ENCODE measurements at places on chromosomes 4 and X. TPM values are rescaled to one million over a fixed set of nuclear protein-coding genes. Genes with fewer than 3 reads are reported as not detected.

The FTSJ1 gene
- total RNA-seq = 61.0 TPM

The TKTL2 gene
- total RNA-seq = not detected

The WDFY3 gene
- 0.60 TPM for total RNA-seq

The PAGE2 gene
- not detected for total RNA-seq

The CNOT6L gene
- total RNA-seq = 234 TPM

The RBBP7 gene
- 104 TPM for total RNA-seq

The TLL1 gene
- total RNA-seq = not detected

The PABPC4L gene
- total RNA-seq = not detected

The P2RY8 gene
- total RNA-seq = 139 TPM

- H3K4me3 ChIP-seq = peak within 1 kb of the TSS; percentile 83
- DNase-seq = no peak
- peaks cover 3% of the 10 kb centered on the region for H3K36me3 ChIP-seq
- peaks cover 37% of the 10 kb centered on the region for H3K4me1 ChIP-seq
- H3K27me3 ChIP-seq = no peaks in the 10 kb centered on the region
These were observed at the start of gene ELF4 for GRCh38 chrX:130110379-130111219. Gene ELF4 (minus strand): TSS chrX:130110497. CDS start chrX:130081330, 29,167 bp downstream.

DNA sequence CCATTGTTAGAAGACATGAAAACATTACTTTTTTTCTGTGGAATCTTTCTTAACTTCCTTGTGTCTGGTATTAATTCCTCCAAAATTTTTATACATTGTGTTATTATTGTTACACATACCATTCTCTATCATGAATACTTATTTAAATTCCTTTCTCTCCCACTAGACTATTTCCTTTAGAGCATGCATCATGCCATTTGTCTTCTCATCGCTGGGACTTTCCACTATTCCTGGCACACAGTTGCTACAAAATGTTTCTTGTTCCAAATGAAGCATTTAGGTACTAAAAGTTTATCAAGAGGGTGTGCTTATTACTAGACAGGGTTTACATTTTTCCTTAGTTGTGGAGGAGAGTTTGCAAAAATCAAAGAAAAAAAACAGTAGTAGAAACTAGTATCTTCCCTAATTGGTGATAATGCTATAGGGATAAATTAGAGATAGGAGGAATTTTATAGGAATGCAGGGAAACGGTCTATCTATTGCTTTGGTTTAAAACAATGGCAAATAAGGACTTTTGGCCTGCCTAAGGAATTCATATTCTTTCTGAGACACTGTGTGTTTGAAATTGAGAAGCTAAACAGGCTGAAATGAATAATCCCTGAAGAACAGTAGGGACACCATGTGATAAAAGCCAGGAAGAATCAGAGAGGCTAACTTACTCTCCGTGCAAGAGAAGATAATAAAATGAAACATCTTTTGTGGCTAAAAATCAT lies 187.5 kb upstream of the TBC1D9 start:
- no peak overlapping the region for H3K4me3 ChIP-seq
- H3K27me3 ChIP-seq = no peaks in the 10 kb centered on the region
- no peak overlapping the region for H3K27ac ChIP-seq
- H3K36me3 ChIP-seq = no peaks in the 10 kb centered on the region

- no peaks in the 10 kb centered on the region for H3K36me3 ChIP-seq
- H3K4me1 ChIP-seq = peaks cover 3% of the 10 kb centered on the region
- no peak for DNase-seq
- no peak overlapping the region for H3K4me3 ChIP-seq
- no peak overlapping the region for H3K27ac ChIP-seq
These were observed 71.3 kb upstream of the ACSL1 start for GRCh38 chr4:184896868-184897715.

- H3K27ac ChIP-seq = no peak overlapping the region
- H3K36me3 ChIP-seq = no peaks in the 10 kb centered on the region
- H3K27me3 ChIP-seq = no peaks in the 10 kb centered on the region
- peaks cover 20% of the 10 kb centered on the region for H3K4me1 ChIP-seq
These were observed 537 bp upstream of the PRKX start for GRCh38 chrX:3713937-3714434.

GRCh38 chrX:129566073-129566472 lies 26.0 kb downstream of the OCRL start:
- H3K27me3 ChIP-seq = no peaks in the 10 kb centered on the region
- peaks cover 5% of the 10 kb centered on the region for H3K36me3 ChIP-seq
- H3K27ac ChIP-seq = no peak overlapping the region
- no peaks in the 10 kb centered on the region for H3K4me1 ChIP-seq
- DNase-seq = no peak

- no peaks in the 10 kb centered on the region for H3K27me3 ChIP-seq
- no peaks in the 10 kb centered on the region for H3K4me1 ChIP-seq
- no peak overlapping the region for H3K4me3 ChIP-seq
- no peaks in the 10 kb centered on the region for H3K36me3 ChIP-seq
These were observed 204.6 kb upstream of the DIAPH2 start for GRCh38 chrX:96480081-96480480.

GRCh38 chr4:167956676-167957075 lies 135.7 kb upstream of the ANXA10 start:
- H3K27me3 ChIP-seq = no peaks in the 10 kb centered on the region
- no peak for DNase-seq
- H3K4me1 ChIP-seq = no peaks in the 10 kb centered on the region
- no peak overlapping the region for H3K4me3 ChIP-seq
- no peak overlapping the region for H3K27ac ChIP-seq

- H3K4me3 ChIP-seq = no peak overlapping the region
- H3K27ac ChIP-seq = peak overlapping the region; percentile 80
- H3K36me3 ChIP-seq = no peaks in the 10 kb centered on the region
- peaks cover 33% of the 10 kb centered on the region for H3K4me1 ChIP-seq
- no peaks in the 10 kb centered on the region for H3K27me3 ChIP-seq
These were observed 331.6 kb downstream of the BCOR start for GRCh38 chrX:39766085-39766726.

- H3K27me3 ChIP-seq = no peaks in the 10 kb centered on the region
- peaks cover 13% of the 10 kb centered on the region for H3K4me1 ChIP-seq
- no peaks in the 10 kb centered on the region for H3K36me3 ChIP-seq
- no peak for DNase-seq
- H3K4me3 ChIP-seq = no peak overlapping the region
These were observed 171.9 kb downstream of the TMA16 start for GRCh38 chr4:163666332-163666873.

GRCh38 chrX:23820235-23820782 lies 37.3 kb downstream of the SAT1 start:
- H3K27me3 ChIP-seq = no peaks in the 10 kb centered on the region
- no peak overlapping the region for H3K4me3 ChIP-seq
- H3K36me3 ChIP-seq = no peaks in the 10 kb centered on the region
- no peak overlapping the region for H3K27ac ChIP-seq
- DNase-seq = no peak
